Thoracic aorta (tissue), 2 donors: ENCODE measurements at places on chromosomes 11 and 22. TPM values are rescaled to one million over a fixed set of nuclear protein-coding genes. Genes with fewer than 3 reads are reported as not detected.

- H3K4me3 ChIP-seq = no peak overlapping the region
- H3K4me1 ChIP-seq = no peaks in the 10 kb centered on the region
- no peak overlapping the region for H3K27ac ChIP-seq
- no peak for DNase-seq
- no peaks in the 10 kb centered on the region for H3K36me3 ChIP-seq
- H3K27me3 ChIP-seq = no peaks in the 10 kb centered on the region
These were observed 826.1 kb upstream of the CNTN5 start for GRCh38 chr11:98194611-98195010.

DNA sequence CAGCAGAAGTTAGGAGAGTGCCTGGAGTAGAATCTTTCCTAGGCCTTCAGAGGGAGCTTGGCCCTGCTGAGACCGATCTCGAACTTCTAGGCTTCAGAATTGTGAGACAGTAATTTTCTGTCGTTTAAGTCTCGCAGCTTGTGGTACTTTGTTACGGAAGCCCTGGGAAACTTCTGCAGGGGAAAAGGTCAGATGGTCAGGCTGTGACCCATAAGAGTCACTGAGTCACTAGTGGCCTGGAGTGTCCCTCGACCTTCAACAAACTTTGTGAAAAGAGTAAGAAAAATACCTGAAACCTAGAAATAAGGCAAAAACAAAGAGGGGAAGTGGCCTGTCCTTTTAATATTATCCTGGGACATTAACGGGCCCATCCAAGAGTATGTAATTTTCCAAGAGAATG lies 34.6 kb downstream of the CSNK2A3 start:
- no peaks in the 10 kb centered on the region for H3K36me3 ChIP-seq
- H3K4me1 ChIP-seq = peaks cover 13% of the 10 kb centered on the region
- H3K4me3 ChIP-seq = no peak overlapping the region

GRCh38 chr11:129943036-129943435 lies 47.7 kb upstream of the NFRKB start:
- peaks cover 11% of the 10 kb centered on the region for H3K36me3 ChIP-seq
- DNase-seq = no peak
- no peak overlapping the region for H3K4me3 ChIP-seq
- H3K4me1 ChIP-seq = no peaks in the 10 kb centered on the region
- H3K27me3 ChIP-seq = no peaks in the 10 kb centered on the region

DNA sequence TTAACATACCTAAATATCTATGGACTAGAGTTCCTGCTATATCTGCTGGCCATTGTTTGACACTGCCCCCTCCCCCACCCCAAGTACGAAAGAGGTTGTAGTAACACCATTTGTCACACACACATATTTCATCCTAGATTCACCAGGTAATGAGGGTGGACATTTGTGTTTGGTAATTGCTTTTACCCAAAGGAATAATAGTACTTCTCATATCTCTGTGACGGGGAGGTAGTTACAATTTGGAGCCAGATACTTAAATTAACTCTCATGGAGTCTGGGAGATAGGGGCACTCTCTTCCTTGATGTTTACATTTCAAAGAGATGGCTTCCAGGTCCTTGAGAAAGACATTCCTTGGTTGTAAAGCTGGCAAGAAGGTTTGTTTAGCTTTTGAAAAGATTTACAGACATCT lies 38.7 kb downstream of the REXO2 start:
- H3K36me3 ChIP-seq = no peaks in the 10 kb centered on the region
- H3K27me3 ChIP-seq = no peaks in the 10 kb centered on the region
- no peaks in the 10 kb centered on the region for H3K4me1 ChIP-seq
- no peak overlapping the region for H3K27ac ChIP-seq

- H3K4me1 ChIP-seq = no peaks in the 10 kb centered on the region
- H3K27ac ChIP-seq = no peak overlapping the region
- no peak for DNase-seq
- H3K27me3 ChIP-seq = no peaks in the 10 kb centered on the region
- H3K36me3 ChIP-seq = no peaks in the 10 kb centered on the region
These were observed 38.2 kb downstream of the GLYATL1 start for GRCh38 chr11:58977470-58977869.

Gene SULT4A1
- not detected for total RNA-seq
